ENCODE measurements at places on chromosomes 4 and X.

DNA sequence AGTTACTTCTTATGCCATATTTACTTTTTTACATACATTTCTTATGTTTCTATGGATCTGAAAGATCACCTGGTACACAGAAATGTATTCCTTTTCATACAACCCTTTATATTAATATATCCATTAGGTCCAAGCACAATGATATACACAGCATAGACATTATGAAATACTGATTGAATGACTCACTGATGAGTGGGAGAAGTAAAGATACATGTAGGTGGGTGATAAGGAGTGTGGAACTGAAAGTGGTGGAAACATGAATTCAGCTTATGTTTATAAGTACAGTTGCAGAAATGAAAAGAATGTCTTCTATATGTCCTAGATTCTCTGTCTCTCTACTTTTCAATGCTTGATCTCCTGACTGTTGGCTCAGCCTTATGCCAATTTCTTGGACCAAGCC is 87.9 kb downstream of the YIPF7 start:
- no peak for DNase-seq

DNA sequence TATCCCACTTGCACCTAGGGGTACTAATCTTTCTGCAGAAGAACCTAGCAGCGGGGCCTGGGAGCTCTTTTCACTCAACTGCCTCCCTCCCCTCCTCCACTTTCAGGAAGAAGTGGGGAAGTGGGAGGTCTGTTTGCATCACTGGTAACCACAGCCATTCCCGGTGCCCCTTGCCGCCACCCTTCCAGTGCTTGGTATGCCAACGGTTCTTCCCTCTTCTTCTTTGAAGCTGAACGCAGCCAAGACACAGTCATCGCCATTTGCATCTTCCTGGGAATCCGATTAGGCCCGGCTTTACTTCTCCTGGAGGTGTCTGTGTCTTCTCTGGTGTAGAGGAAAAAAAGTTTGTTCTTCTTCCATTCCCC is 47.2 kb upstream of the RBPJ start:
- no peak for DNase-seq

DNA sequence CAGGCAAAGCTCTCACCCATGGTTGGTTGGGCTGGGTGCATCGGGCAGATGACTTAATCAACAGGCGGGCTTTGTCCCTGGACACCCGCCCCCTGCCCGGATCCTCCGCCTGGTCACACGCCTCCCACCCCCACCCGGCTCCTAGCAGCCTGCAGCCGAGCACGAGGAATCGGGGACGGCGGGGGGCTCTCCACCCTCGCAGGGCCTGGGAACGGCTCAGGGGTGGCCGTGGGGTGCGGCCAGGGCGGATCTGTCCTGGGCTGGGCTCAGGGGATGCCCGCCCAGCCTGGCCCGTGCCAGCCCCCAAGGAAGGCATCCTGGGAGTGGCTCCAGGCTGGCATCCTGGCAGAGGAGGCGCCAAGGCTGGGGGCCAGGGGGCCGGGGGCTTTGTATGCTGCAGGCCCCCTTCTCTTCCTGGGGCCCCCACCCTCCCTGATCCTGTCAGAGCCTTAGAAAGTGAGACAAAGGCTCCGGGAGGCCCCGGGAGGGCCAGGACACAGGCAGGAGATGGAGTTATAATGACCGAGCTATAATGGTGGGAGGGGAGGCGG is 32.5 kb upstream of the FGFR3 start:
- DNase-seq, result no peak

DNA sequence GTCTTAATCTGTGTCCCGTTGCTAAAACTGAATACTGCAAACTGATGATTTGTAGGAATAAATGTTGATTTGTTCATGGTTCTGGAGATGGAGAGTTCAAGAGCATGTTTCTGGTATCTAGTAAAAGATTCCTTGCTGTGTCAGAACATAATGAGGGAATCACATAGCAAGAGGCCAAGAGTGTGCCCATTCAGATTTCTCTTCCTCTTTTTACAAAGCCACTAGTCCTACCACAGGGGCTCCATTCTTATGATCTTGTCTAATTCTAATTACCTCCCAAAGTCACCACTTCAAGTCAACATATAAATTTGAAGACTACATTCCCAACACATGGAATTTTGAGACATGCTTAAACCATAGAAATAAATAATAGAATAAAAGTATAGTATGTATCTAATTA is 608.8 kb upstream of the EPHA5 start:
- DNase-seq, result no peak

DNA sequence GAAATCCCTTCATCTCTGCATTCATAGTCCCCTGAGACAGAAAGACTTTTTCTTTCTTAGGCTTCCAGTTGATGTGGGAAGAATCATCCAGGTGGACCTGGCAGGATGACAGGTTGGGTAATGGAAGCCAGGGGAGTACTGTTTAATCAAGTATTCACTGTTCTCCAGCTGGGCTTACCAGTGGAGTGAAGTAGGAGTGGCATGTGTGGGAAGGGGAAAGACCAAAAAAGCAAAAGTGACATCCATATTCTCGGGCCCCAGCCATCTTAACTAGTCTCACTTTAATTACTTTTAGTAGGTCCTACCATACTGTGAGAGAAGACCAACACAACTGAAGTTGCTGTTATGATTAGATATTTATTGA is 18.5 kb downstream of the VSIG4 start:
- no peak for DNase-seq

Measured in NCI-H2081 treated with DMSO at 0.1 percent for 48 hours (cell line).